ENCODE measurements at places on chromosomes 7 and 10.

DNA sequence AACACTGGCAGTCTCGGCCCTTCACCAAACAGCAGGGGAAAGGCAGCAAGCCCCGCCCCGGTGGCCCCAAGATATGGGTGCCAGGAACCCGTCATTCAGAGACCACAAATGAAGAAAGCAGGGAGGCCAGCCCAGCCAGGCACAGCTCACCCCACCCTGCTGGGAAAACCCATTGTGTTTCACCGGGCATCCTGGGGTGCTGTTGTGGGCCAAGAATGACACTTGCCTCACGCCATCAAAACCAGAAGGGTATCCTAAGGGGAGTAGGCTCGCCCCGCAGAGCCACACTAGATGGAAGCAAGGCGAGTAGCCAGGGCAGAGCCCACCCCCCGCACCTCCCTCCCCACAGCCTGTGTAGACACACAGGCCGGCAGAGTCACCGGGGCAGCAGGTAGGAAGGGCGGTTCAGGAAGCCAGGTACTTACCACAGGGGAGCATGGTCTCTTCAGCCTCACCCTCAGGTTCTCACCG, 72.5 kb upstream of the KCNMA1 start:
- H3K27ac ChIP-seq: no peak overlapping the region
- no peaks in the 10 kb centered on the region for H3K36me3 ChIP-seq
- no peak overlapping the region for H3K4me3 ChIP-seq
- DNase-seq: no peak
- H3K27me3 ChIP-seq: peaks cover 5% of the 10 kb centered on the region
- H3K4me1 ChIP-seq: peaks cover 15% of the 10 kb centered on the region

GRCh38 chr7:112031689-112032088, 174.5 kb downstream of the DOCK4 start:
- no peak for DNase-seq
- no peaks in the 10 kb centered on the region for H3K4me1 ChIP-seq
- no peaks in the 10 kb centered on the region for H3K36me3 ChIP-seq
- no peak overlapping the region for H3K4me3 ChIP-seq

DNA sequence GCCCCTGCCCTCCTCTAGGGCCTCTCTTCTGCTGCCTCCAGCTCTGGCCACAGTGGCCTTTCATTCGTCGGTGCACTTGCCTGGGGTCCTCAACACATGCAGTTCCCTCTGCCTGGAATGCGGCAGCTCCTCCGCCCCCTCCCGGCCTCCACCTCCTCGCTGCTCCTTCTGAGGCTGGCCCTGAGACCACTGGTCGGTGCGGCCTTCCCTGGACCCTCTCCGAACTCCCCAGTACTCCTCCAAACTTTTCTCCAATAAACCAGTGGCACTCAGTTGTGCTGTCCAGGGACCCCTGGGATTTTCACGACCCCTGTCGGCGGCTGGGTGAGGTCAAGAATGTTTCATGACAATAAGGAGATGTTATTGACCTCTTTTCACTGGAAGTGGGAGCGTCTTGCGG, 53.5 kb downstream of the BMS1 start:
- no peaks in the 10 kb centered on the region for H3K4me1 ChIP-seq
- H3K27me3 ChIP-seq: peaks cover 19% of the 10 kb centered on the region
- H3K4me3 ChIP-seq: no peak overlapping the region
- peaks cover 7% of the 10 kb centered on the region for H3K36me3 ChIP-seq

DNA sequence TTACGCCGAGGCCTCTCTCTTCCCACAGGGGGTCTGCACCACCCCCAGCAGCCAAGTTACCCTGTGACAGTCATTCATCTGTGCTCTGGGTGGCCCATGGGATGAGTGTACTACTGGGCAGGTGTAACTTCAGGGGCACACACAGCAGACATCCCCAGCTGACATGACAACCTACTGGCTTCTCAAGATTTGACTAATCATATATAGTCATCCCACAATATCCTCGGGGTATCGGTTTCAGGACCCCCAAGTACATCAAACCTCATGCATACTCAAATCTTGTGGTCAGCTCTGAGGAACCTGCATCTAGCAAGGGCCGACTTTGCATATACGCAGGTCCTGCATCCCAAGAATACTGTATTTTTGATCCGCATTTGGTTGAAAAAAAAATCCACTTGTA, 336.9 kb upstream of the C7orf33 start:
- no peaks in the 10 kb centered on the region for H3K27me3 ChIP-seq
- H3K4me3 ChIP-seq: no peak overlapping the region
- no peaks in the 10 kb centered on the region for H3K36me3 ChIP-seq
- H3K4me1 ChIP-seq: no peaks in the 10 kb centered on the region

- no peaks in the 10 kb centered on the region for H3K36me3 ChIP-seq
- H3K27ac ChIP-seq: no peak overlapping the region
- H3K27me3 ChIP-seq: no peaks in the 10 kb centered on the region
Measured at GRCh38 chr10:91159254-91159783, 61.1 kb upstream of the PCGF5 start.

- no peak for DNase-seq
- no peak overlapping the region for H3K4me3 ChIP-seq
- no peak overlapping the region for H3K27ac ChIP-seq
- no peaks in the 10 kb centered on the region for H3K36me3 ChIP-seq
- H3K27me3 ChIP-seq: no peaks in the 10 kb centered on the region
Measured at GRCh38 chr7:124667312-124668153, 98.1 kb downstream of the GPR37 start.

GRCh38 chr7:105028004-105028403, 14.0 kb downstream of the KMT2E start:
- H3K36me3 ChIP-seq: no peaks in the 10 kb centered on the region
- H3K27ac ChIP-seq: no peak overlapping the region
- H3K4me1 ChIP-seq: peaks cover 42% of the 10 kb centered on the region
- DNase-seq: no peak
- H3K27me3 ChIP-seq: no peaks in the 10 kb centered on the region

DNA sequence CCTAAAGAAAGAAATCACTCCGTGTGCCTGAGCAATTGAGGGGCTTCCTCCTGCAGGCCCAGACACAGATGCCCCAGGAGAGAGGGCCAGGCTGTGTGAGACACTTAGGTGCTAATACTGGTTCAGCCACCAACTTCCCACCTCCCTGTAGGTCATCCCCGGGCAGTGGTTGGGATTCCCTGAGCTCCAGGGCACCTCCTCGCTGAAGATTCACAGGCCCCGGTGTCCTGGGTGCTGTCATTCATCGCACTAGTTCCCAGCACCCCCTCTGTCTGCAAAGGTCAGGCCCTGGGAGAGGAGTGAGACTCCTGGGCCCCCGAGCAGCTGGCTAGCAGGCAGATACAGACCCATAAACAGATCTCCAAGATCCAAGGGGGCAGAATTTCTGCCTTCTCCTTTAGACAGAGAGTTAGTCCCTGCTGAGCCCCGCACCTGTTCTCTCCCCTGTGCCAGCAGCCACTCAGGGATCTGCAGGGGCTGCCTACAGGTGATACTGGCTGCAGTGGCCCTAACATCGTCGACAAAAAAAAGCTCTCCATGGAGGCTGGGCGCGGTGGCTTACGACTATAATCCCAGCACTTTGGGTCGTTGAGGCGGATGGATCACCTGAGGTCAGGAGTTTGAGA, 38.2 kb upstream of the GTF2I start:
- H3K4me3 ChIP-seq: no peak overlapping the region
- no peaks in the 10 kb centered on the region for H3K36me3 ChIP-seq
- no peak overlapping the region for H3K27ac ChIP-seq

DNA sequence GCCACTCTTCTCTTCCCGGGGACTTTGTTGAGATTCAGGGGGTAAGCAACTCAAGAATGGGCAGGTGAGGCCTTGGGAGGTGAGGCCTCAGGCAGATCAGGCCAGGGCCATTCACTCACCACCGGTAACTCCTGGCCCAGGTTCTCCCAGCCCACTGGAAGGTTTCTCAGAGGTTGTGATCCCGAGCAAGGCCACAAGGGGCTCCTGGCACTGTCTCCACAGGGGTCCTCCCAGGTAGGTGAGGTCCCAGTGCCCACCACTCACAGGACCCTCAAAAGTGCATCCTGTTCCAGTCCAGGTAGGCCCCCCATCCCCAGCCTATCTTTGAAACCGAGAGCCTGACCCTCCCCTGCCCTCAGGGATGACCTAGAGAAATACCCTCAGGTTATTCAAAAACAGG, 236.1 kb downstream of the BUB3 start:
- no peak overlapping the region for H3K27ac ChIP-seq
- H3K4me3 ChIP-seq: no peak overlapping the region
- H3K4me1 ChIP-seq: no peaks in the 10 kb centered on the region
- no peak for DNase-seq

DNA sequence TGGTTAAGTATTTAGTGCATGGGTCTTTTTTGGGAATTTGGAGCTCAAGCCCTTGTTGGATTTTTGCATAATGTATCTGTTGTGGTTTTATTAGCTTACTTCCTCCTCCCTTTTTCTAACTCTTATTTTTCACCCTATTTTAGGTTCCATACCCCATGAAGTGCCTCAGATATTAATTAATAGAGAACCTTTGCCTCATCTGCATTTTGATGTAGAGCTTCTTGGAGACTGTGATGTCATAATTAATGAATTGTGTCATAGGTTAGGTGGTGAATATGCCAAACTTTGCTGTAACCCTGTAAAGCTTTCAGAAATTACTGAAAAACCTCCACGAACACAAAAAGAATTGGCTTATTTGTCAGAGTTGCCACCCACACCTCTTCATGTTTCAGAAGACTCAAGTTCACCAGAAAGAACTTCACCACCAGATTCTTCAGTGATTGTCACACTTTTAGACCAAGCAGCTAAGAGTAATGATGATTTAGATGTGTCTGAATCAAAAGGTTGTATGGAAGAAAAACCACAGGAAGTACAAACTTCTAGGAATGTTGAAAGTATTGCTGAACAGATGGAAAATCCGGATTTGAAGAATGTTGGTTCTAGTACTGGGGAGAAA, 28.0 kb downstream of the SIRT1 start:
- H3K27ac ChIP-seq: no peak overlapping the region
- no peaks in the 10 kb centered on the region for H3K27me3 ChIP-seq
- no peak for DNase-seq
- no peak overlapping the region for H3K4me3 ChIP-seq
- H3K4me1 ChIP-seq: no peaks in the 10 kb centered on the region
- H3K36me3 ChIP-seq: peaks cover 92% of the 10 kb centered on the region
